Heart left ventricle (tissue), 16 donors: ENCODE measurements at places on chromosomes 11 and 22. TPM values are rescaled to one million over a fixed set of nuclear protein-coding genes. Genes with fewer than 3 reads are reported as not detected.

DNA sequence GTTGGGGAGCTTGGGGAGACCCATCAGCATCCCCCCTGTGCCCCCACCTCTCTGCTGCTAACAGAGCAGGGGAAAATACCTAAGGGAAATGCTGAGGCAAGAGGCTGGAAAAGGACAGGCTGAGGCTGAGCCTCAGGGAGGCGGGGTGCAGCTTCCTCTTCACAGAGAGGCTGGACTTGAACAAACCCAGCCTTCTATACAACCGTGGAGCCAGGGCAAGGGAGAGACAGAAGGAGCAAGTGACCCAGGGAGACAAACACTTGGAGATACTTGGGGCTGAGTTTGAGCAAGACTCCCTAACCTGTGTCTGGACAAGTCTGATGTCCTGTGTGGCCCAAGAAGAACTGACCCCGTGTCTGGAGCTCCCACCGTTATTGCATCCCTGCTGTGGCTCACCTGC lies at the start of gene SLCO2B1:
Gene SLCO2B1 (plus strand): TSS at position 229 of the 400 bp plus-strand sequence. CDS start 275 bp downstream, outside the sequence.
- H3K36me3 ChIP-seq, result no peaks in the 10 kb centered on the region
- H3K4me1 ChIP-seq, result peaks cover 57% of the 10 kb centered on the region
- no peak within 1 kb of the TSS for H3K27ac ChIP-seq

IL10RA gene
- total RNA-seq, result 49.0 TPM

TBX10 gene
- total RNA-seq, result not detected

DNA sequence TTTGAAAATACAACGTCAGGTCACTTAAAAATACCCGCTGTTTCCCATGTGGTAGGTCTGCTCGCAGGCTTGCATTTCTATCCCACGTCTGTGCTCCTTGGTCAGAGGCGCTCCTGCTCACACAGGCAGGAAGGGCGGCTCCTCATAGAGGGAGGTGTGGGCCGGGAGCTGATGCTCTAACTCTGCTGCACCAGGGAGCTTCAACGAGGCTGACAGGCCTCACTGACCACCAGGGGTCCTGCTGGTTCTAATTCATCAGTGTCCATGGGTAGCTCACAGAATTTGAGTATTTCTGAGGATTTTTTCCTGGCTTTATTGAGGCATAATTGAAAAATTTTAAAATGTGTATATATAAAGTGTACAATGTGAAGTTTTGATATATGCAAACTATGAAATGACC lies 68.5 kb downstream of the PIWIL3 start:
- no peaks in the 10 kb centered on the region for H3K4me1 ChIP-seq
- DNase-seq, result no peak
- H3K27ac ChIP-seq, result no peak overlapping the region
- peaks cover 6% of the 10 kb centered on the region for H3K27me3 ChIP-seq

OR4A16 gene
- not detected for total RNA-seq

DNA sequence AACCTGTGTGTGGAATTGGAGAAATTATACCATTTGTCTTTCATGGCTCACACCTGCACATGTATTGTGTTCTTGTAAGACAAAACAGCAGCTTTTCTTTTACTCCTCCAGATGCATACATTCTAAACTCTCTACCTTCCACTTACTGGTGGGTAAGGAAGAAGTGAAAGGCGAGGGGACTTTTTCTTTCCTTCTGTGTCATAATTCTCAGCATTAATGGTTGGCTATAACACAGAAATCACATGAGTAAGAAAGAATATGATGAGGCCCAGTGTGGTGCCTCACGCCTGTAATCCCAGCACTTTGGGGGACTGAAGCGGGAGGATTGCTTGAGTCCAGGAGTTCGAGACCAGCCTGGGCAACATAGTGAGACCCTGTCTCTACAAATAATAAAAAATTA lies 57.8 kb upstream of the SHANK2 start:
- no peak for DNase-seq
- no peaks in the 10 kb centered on the region for H3K36me3 ChIP-seq
- H3K27me3 ChIP-seq, result no peaks in the 10 kb centered on the region
- H3K4me1 ChIP-seq, result no peaks in the 10 kb centered on the region

C11orf97 gene
- total RNA-seq, result not detected

- no peaks in the 10 kb centered on the region for H3K4me1 ChIP-seq
- H3K27me3 ChIP-seq, result no peaks in the 10 kb centered on the region
- DNase-seq, result no peak
- no peak overlapping the region for H3K4me3 ChIP-seq
- no peak overlapping the region for H3K27ac ChIP-seq
Measured at GRCh38 chr11:46888636-46889035, 29.7 kb downstream of the LRP4 start.
